ENCODE measurements at places on chromosomes 5 and 9.

- DNase-seq = no peak
These were observed 372.4 kb downstream of the SEMA5A start for GRCh38 chr5:9173281-9174048.

DNA sequence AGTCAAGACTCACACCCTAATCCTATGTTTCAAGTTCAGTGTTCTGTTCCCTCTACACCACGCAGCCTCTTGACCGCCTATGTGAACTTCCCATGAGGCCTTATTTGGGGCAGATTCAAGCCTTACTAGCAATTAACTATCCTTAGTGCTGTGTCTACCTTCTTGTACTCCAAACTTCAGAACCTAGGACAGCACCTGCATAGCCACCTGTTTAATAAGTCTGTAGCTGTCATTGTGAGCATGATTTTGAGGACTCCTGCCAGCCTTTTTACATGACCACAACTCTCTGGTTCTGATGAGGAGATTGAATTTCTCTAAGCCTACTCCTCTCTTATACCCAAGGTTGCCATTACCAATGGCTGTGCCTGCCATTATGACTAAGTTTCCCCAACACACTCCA lies 50.8 kb upstream of the PCSK1 start:
- DNase-seq = no peak

GRCh38 chr9:87034841-87035240 lies 87.5 kb upstream of the GAS1 start:
- no peak for DNase-seq

- DNase-seq = no peak
These were observed 51.1 kb upstream of the COL5A1 start for GRCh38 chr9:134590240-134591081.

- DNase-seq = no peak
These were observed 76.2 kb upstream of the TMED7 start for GRCh38 chr5:115702025-115702424.

GRCh38 chr9:618478-618877 lies 223.0 kb upstream of the DMRT1 start:
- DNase-seq = no peak

DNA sequence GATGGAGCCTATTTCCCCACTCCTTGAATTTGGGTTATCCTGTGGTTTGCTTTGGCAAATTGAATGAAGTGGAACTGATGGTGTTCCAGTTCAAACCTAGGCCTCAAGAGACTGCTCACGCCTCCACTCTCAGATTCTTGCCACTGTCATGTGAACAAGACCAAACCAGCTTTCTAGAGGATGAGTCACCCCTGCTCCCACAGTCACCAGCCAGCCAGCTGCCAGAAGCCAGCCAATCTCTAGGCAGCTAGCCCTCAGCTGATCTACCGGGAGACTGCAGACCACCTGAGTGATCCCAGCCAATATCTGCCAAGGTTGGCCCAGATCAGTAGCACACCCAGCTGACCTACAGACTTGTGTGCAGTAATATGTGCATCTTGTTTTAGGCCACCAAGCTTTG lies 300.6 kb downstream of the TMEM38B start:
- peak; percentile 8 for DNase-seq

GRCh38 chr5:153276151-153276550 lies 214.3 kb upstream of the GRIA1 start:
- no peak for DNase-seq

DNA sequence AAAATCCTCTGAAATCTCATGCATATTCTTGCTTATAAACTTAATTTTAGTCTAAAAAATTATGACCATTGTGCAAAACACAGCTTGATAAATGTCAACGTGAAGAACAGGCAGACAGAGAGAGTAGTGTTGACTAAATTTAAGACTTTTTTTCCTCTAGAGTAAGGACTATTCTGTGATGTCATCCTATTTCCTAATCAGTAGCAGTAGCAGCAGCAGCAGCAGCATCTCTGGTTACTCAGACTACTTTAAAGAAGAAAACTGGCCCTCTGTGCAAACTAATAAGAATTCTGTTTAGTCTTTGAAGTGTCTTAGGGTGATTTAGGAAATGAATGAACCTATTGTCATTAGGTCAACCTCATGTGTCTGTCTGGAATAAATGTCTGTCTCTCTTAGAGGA lies 403.0 kb downstream of the HINT1 start:
- no peak for DNase-seq

DNA sequence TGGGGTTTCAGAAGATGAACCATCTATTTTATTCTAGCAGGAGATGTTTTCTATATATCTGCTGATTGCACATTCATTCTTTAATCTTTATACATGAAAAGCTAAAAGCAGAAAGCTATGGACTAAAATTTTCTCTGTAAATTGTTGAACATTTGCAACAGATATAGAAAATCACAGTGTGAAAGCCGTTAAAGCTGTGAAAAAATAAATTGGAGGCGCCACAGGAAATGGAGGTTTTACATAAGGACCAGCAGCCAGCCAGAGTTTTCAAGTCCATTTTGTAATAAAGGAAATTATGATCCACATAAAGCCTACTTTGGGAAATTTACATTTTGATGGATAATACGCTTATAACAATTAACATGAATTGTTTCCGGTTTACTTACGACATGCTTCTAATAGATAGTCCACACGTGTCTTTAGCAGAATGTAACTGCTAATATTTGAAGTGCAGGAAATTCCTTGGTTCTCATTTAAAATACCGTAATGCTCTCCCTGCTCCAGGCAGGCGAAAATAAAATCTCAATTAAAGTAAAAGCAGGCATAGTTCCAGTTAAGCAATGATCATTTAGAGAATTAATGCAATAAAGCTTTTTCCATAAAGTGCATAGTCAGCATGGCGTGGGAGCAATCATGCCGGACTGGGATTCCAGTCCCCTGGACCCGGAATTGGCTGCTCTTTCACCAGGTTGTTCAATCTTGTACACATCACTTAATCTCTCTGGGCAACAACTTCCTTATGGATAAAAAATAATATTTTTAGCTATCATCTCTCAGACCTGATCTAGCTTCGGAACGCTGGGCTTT lies 445.4 kb downstream of the ZNF608 start:
- no peak for DNase-seq

DNA sequence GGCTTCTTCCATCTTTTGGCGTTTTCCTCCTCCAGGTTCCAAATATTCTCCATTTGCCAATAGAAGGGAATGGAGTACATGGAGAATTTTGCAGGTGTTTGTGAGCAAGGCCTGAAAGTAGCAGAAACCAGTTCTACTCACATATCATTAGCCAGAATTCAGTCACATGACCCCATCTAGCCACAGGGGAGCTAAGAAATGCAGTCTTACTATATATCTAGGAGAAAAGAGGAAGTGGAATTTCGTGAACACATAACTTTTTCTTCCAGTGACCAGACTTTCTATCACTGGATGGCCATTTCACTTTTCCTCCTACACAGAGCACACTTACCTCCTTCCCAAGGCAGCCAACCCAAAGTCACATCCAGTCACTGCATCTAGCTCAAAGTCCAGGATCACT lies 55.1 kb downstream of the LOX start:
- DNase-seq = no peak

- no peak for DNase-seq
These were observed 284.0 kb downstream of the TMEM38B start for GRCh38 chr9:105978336-105978735.
